ENCODE measurements at places on chromosomes 4 and X.

DNA sequence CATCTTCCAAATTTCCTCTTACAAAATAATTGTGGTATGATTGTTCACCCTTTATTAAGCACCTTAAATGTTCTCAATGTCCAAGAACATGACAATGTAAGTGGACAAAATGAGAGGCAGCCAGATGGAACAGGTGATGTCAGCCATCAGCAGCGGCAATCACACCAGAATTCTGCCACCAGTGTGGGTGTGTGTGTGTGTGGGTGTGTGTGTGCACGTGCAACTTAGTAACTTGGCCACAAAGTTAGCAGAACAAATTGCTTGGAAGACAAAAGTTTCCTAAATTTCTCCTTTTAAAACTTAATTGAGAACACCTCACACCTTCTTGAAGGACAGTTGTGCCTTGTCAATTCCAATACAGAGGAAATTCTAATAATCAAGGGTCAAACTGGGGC lies 18.7 kb downstream of the LNX1 start:
- DNase-seq = no peak

DNA sequence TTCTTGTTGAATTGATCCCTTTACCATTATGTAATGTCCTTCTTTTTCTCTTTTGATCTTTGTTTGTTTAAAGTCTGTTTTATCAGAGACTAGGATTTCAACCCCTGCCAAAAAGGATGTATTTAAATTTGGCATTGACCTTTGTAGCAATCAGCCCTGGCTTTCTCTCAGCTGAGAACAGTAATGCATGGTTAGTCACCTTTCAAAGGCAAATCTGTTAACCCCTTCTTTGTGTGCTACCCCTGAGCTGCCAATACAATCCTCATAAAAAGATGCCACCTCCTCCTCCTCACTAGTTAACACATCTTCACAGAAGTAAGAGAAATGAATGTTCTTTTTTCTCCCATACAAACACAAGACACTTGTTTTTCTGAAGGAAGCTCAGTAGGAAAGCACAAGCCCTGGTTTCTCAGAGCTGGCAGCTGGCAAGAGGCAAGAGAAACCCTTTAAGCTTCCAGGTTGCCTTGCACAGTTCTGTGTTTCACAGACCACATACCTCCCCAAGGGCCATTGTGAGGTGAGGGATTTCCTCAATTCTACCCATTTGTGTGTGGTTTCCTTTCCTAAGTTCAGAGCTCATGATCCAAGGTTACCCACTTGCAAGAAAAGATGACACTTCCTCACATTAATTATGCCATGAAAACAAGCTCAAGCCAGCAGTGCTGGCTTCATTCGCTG lies 122.6 kb downstream of the RCHY1 start:
- DNase-seq = no peak

GRCh38 chr4:90002441-90003062 lies 107.9 kb downstream of the MMRN1 start:
- peak; percentile 74 for DNase-seq

GRCh38 chr4:71333368-71333767 lies 5.5 kb upstream of the SLC4A4 start:
- DNase-seq = no peak

- no peak for DNase-seq
These were observed 718.6 kb downstream of the CCSER1 start for GRCh38 chr4:90845777-90846176.

GRCh38 chr4:47217291-47217690 lies 185.9 kb downstream of the GABRB1 start:
- no peak for DNase-seq

- DNase-seq = no peak
These were observed 965.3 kb downstream of the CCSER1 start for GRCh38 chr4:91092398-91092980.

- no peak for DNase-seq
These were observed 102.9 kb upstream of the ARSJ start for GRCh38 chr4:114082348-114082747.

DNA sequence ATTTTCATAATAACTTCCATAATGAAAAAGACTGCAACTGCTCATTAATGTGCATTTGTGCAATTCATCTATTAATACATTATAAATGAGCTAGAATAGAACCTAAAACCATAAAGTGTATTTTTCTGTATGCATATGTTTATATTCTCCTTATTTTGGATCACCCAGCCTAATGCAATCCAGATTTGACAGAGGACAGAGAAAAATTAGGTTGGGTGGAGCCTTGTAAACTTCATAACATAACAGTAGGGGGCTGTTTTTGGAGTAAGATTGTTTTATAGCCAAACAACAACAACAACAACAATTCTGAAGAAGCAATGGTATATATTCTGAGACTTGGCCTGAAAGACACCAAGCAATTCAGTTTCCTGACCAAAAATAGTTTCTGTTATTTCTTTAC lies 615.3 kb upstream of the SLIT2 start:
- DNase-seq = no peak

DNA sequence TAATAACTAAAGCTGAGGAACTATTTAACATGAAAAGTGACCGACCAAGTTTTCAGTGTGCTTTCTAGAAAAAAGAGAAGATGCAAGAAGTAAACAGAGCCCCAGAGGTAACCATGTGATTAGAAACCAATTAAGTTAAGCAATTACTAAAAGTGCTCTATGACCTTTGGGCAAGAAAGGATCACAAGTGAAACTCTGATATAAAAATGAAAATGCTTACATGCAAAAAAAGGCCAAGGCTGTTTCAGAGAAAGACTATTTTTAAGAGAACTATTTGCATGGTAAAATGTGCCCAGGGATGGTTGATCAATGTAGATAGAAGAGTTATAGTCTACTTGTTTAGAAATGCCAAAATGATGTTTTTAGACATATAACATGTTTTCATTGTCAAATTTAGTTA lies 22.0 kb downstream of the KLHL15 start:
- DNase-seq = no peak

- no peak for DNase-seq
These were observed 49.9 kb downstream of the PCDH7 start for GRCh38 chr4:30770049-30770549.

DNA sequence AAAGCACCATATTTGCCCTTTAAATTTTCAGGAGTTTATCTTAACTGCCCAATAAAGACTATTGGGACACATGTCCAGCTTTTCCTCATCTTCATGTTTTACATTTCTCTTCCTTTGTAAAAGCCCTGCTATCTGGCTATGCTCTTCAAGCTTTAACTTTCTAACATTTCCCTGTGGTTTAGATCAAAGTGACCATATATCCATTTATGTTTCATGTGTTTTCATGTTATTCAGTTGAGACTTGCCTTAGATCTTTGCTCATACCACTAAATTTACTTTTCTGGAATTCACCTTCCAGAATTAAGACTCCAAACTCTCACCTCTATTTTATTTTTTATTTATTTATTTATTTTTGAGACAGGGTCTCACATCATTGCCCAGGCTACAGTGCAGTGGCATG lies 78.5 kb downstream of the EFHC2 start:
- DNase-seq = no peak

DNA sequence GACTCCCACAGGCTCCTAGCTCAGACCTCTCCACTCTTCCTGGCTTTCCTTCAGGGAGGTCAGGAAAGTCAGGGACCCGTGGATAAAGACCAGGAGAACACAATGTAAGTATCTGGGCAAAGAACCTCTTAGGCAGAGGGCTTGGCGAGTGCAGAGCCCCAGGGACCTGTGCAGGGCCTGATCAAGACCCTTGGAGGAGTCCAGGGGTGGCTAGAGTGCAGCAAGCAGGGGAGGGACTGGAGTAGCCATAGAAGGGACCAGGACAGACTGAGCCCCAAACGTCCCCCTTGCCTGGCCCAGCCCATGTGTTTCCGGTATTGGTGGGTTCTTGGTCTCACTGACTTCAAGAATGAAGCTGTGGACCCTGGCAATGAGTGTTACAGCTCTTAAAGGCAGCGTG lies 5.9 kb upstream of the TNIP2 start:
- no peak for DNase-seq

DNA sequence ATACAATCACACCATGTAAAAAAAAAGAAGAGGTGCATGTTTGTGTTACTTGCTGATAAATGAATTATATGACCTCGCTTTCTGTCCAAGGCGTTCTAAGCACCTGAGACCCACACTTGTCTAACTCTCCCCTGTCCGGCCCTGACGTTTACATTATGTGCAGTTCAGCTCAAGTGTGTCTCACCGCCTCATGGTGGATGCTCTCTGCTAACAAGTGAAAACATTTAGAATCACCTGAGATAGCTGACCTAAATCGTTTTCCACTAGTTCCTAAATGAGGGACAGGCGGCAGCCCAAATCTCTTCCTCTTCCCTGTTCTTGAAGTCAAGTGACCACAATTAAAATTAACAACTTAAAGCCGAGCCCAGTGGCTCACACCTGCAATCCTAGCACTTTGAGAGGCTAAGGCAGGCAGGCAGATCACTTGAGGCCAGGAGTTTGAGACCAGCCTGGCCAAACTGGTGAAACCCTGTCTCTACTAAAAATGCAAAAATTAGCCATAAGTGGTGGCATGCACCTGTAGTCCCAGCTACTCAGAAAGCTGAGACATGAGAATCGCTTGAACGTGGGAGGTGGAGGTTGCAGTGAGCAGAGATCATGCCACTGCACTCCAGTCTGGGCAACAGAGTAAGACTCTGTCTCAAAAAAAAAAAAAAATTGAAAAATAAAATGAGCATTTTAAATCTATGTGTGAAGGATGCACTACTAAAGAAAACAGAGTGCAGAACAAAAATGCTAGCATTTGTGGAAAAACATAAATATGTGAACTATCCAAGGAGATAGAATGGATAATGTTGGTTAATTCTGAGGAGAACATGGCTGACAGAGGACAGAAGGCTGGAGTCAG lies 3.9 kb upstream of the TIFA start:
- DNase-seq = no peak

GRCh38 chrX:107715331-107716117 lies 60.1 kb downstream of the TSC22D3 start:
- no peak for DNase-seq

DNA sequence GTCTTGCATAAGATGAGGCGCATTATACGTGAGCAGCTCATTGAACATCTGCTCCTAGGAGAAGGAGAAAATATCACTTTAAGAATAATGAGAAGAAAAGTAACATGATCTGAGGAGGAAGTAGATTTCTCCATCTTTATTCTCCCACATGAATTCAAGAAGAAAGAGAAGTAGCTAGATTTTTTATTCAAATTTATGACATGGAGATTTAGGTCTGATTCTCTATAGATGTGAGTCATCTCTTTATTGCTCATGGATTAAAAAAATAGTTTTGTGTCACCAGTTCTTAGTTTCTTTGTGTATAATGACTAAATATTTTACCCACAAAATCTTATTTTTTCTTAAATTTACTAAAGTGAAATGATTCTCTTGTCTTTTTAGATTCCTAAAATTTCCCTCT lies 40.4 kb downstream of the HPGDS start:
- no peak for DNase-seq

- DNase-seq = no peak
These were observed 116.9 kb upstream of the GABRA2 start for GRCh38 chr4:46506876-46507275.

- DNase-seq = no peak
These were observed 9.6 kb downstream of the ARSJ start for GRCh38 chr4:113969709-113970334.

DNA sequence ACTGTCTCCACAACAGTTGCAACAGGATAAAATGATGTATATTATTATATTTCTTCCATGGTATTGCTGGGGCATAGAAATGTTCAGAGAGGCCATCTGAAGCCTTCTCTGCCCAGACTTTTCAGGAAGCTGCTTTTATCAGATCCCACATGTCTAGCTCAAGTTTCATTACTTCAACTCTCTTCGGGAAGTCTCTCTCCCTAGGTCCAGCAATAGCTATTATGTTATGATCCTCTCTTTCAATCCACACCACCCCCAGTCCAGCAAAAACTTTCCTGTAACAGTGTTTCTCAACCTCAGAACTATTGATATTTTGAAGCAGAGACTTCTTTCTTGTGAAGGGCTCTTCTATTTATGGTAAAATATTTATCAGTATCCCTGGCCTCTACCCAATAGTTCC lies 44.9 kb downstream of the CXCL1 start:
- DNase-seq = no peak

DNA sequence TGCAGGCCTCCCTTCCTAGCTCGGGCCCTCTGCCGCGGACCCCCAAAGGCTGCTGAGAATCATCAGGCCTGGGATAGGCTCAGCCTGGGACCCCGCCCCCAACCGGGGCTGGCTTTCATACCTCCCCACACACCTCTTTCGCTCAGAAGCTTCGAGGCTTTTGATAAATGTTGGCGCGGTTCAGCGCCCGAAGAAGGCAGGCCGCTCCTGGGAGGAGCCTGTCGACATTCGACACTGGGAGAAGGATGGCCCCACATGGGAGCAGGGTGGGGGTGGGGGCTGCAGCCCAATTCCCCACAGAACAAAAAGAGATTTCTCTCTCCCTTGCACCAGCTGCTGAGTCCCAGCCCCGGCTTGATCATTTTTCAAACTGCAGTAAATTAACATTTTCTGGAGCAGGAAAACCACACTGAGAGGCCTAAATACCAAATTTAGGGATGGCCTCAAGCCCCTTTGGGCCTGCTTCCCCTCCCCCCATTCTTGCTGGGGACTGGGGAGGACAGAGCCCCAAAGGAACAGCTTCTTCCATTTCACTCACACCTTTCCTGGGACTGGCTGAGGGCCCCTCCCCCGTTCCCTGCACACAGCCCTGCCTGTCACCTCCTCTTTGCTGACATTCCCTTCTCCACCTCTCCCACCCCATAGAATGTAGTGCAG lies 112.9 kb upstream of the PJA1 start:
- DNase-seq = peak; percentile 94

GRCh38 chr4:1399508-1400190 lies 6.6 kb downstream of the NKX1-1 start:
- no peak for DNase-seq

GRCh38 chr4:80228460-80228859 lies 31.2 kb downstream of the PRDM8 start:
- DNase-seq = no peak

DNA sequence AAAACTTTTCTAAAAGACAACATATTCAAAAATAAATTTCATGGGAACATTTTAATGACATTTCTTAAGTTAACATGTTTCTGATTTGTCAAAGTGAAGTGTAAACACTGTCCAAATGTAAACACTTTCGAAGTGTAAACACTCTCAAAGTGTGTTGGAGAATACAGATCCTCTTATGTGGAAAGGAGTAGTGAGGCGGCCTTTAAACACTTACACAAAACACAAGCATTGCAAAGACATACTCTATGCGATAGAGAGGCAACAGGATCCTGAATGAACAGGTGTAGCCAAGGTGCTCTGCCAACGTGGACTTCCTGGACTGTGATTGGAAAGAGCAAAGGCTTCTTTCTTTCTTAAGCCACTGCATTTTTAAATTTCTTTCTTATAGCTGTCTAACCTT lies 62.7 kb upstream of the PGM2 start:
- DNase-seq = no peak

GRCh38 chr4:16192631-16193518 lies 33.4 kb downstream of the TAPT1 start:
- no peak for DNase-seq

DNA sequence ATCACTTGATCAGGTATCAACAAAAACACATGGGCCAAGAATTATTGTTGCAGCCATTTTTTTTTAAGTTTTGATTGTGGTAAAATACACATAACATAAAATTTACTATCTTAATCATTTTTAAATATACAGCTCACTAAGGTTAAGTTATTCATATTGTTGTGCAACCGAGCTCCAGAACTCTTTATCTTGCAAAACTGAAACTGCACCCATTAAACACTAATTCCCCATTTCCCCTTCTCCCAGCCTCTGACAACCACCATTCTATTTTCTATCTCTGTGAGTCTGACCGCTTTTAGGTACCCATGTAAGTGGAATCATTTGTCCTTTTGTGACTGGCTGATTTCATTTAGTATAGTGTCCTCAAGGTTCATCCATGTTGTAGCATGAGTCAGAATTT lies 126.2 kb upstream of the NDP start:
- no peak for DNase-seq
